Gastrocnemius medialis (tissue), 4 donors: ENCODE measurements at places on chromosomes 2 and 18. TPM values are rescaled to one million over a fixed set of nuclear protein-coding genes. Genes with fewer than 3 reads are reported as not detected.

Gene OSBPL6
- 42.6 TPM for total RNA-seq

Gene POTEE
- total RNA-seq = not detected

Gene TWIST2
- total RNA-seq = 1.9 TPM

Gene PTPRN
- not detected for total RNA-seq
